ENCODE measurements at places on chromosomes 2 and 18. TPM values are rescaled to one million over a fixed set of nuclear protein-coding genes. Genes with fewer than 3 reads are reported as not detected.
A peak's percentile ranks its signal among the peaks of the same experiment; 100 is the strongest.

DNA sequence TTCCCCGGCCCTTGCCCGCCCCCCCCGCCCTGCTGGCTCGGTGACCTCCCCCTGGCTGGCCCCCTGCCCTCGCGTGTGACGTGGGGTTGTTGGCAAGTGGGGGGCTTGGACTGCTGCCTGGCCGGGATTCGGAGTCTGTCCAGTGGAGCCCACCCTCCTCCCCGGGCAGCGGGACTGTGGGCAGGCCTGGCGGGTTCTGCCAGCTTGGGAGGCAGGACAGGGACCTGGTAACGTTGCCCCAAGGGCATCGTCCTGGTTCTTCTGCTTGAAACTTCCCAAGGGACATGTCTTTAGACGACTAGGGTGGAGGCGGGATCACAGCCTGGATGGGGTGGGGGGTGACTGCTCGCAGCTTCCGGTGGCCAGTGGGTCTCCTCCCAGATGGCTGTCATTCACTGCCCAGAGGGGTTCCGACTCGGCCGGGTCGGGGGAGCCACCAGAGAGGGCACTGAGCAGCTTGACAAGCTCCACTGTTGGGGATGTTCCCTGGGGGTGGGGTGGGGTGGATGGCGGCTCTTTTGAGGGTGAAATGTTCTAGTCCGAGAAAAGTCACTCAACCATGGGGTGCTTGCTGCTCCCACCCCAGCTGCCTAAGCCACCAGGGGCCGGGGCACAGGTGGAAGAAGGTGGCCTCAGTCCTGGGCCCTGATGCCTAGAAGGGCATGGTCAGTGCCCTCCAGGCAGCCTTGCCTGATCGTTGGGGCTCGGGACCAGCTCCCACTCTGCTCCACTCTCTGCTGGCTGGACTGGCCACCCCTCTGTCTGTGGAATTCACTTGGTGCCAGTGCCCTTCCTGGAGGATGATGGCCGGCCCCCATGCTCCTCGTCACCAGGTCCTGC is 4.3 kb upstream of the HS6ST1 start:
- H3K27me3 ChIP-seq, result peaks cover 12% of the 10 kb centered on the region
- peak overlapping the region; percentile 71 for H3K4me3 ChIP-seq
- H3K4me1 ChIP-seq, result peaks cover 7% of the 10 kb centered on the region
- no peak for DNase-seq
- H3K36me3 ChIP-seq, result no peaks in the 10 kb centered on the region

DNA sequence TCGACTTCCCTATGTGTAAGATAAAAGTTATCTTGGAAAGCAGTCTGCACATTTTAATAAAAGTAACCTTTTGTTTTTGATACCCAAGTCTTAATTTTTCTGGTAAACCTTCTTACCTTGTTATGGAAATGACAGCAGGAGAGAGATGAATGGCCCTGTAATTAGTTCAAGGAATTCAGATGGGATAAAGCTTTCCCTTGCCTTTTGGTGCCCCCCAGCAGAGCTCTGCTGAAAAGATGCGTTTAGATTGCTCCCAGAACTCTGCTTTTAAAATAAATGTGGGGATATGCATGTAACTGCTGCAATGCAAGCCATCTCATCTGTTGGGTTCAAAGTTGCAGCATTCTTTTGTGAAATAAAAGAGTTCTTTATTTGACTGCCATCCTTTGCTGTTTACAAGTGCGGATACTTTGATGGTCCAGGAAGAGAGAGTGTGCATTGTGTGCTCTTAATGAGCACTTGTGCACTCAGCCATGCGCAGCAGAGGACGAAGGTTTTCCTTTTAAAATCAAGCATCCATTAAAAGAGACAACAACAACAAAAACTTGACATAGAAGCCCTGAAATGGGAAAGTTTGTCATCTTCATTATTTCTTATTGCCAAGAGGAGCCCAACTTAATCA is 176.7 kb upstream of the ST6GAL2 start:
- no peaks in the 10 kb centered on the region for H3K36me3 ChIP-seq
- no peak overlapping the region for H3K27ac ChIP-seq
- H3K27me3 ChIP-seq, result no peaks in the 10 kb centered on the region
- no peak for DNase-seq
- H3K4me3 ChIP-seq, result no peak overlapping the region
- no peaks in the 10 kb centered on the region for H3K4me1 ChIP-seq

Gene RFX8
- total RNA-seq, result 2.3 TPM

DNA sequence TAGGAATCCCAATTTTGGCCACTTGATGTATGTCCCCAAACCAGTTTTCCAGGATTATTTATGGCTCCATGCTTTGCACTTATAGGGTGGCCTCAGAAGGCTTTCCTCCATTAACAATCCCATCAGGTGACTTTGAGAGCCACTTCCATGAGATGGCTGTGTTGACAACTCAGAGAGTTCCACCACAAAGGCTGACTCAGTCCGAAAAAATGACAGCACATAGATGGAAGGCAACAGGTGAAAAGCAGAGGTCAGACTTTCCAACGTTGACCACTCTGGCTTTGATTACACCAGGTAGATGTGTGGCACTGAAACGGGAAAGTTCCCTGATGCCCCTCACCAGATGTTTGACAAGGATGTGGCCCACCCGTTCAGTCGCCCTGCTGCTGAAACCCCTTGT is 431.4 kb upstream of the TNP1 start:
- H3K36me3 ChIP-seq, result no peaks in the 10 kb centered on the region
- no peak overlapping the region for H3K4me3 ChIP-seq
- no peak for DNase-seq
- H3K27me3 ChIP-seq, result no peaks in the 10 kb centered on the region
- H3K4me1 ChIP-seq, result peaks cover 5% of the 10 kb centered on the region

GRCh38 chr18:28584731-28585130 is 407.8 kb upstream of the CDH2 start:
- no peak overlapping the region for H3K4me3 ChIP-seq
- no peaks in the 10 kb centered on the region for H3K27me3 ChIP-seq

Gene CYP27A1
- 0.31 TPM for total RNA-seq

- H3K27ac ChIP-seq, result no peak overlapping the region
- no peaks in the 10 kb centered on the region for H3K4me1 ChIP-seq
- H3K4me3 ChIP-seq, result no peak overlapping the region
- DNase-seq, result no peak
Observed at GRCh38 chr18:75482880-75483279, 55.4 kb upstream of the SMIM21 start.

- H3K4me3 ChIP-seq, result no peak overlapping the region
- H3K4me1 ChIP-seq, result peaks cover 11% of the 10 kb centered on the region
- no peaks in the 10 kb centered on the region for H3K36me3 ChIP-seq
- H3K27ac ChIP-seq, result no peak overlapping the region
- no peak for DNase-seq
Observed at GRCh38 chr2:16613539-16614011, 52.1 kb downstream of the CYRIA start.

GRCh38 chr2:6921321-6921922 is 4.2 kb downstream of the RNF144A start:
- H3K27ac ChIP-seq, result no peak overlapping the region
- no peak for DNase-seq
- peaks cover 79% of the 10 kb centered on the region for H3K4me1 ChIP-seq
- H3K36me3 ChIP-seq, result peaks cover 2% of the 10 kb centered on the region
- H3K4me3 ChIP-seq, result peak overlapping the region; percentile 45
- no peaks in the 10 kb centered on the region for H3K27me3 ChIP-seq

Gene GEN1
- 33.1 TPM for total RNA-seq

- H3K4me1 ChIP-seq, result peaks cover 6% of the 10 kb centered on the region
- no peak overlapping the region for H3K27ac ChIP-seq
- no peak for DNase-seq
- no peak overlapping the region for H3K4me3 ChIP-seq
Observed at GRCh38 chr2:236605345-236605734, 35.7 kb downstream of the ACKR3 start.
